ENCODE measurements at places on chromosomes 5 and 9. TPM values are rescaled to one million over a fixed set of nuclear protein-coding genes. Genes with fewer than 3 reads are reported as not detected.

- DNase-seq = no peak
Observed at GRCh38 chr9:108511307-108511706, 344.5 kb downstream of the ACTL7B start.

GRCh38 chr9:92774274-92774673, 9.6 kb upstream of the BICD2 start:
- DNase-seq = peak; percentile 57

DNA sequence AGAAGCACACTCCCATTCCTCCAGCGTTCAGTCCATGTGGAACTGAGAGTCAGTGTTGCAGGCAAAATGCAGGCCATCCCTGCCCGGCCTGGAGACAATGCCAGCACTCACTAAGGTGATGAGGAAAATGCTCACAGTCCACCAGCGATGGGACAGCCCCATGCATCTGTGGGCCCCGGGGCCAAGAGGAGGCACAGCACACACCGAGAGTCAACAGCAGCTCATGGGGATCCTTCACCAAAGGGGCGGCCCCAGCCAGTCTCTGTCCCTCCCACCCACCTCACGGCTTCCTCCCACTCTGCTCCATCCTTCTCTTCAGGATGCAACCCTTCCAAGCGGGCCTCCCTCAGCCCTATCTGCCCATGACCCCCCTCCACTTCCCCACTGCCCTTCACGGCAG, 6.2 kb downstream of the SEMA4D start:
- DNase-seq = no peak

GRCh38 chr9:83521411-83521810, 16.8 kb downstream of the FRMD3 start:
- no peak for DNase-seq

The TOR4A gene
- total RNA-seq = 9.7 TPM

All from SJSA1 (cell line).